ENCODE measurements at places on chromosomes 11 and 22.

GRCh38 chr22:31155422-31155821, 4.6 kb upstream of the RNF185 start:
- DNase-seq: no peak

GRCh38 chr22:32206774-32207758, 2.2 kb upstream of the RFPL2 start:
- peak; percentile 32 for DNase-seq

DNA sequence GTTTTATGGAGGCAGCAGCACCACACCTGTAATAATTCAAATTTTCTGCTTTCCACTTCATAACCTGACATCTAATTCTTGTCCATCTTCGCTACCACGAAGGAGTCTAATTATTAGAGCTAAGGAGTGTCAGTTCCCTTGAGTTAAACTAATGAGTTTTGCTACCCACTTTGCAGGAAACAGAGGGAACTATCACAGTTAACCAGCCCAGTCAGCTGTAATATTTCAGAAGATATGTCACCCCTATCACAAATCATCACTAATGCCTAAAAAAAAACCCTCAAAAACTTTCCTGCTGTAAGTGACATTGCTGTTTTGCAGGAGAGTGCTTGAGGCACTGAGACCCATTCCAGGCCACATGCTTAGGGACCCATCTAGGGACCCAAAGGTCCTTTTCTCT, 8.4 kb downstream of the TECTA start:
- DNase-seq: no peak

- DNase-seq: no peak
Observed at GRCh38 chr22:48560836-48561235, 1266.8 kb downstream of the BRD1 start.

DNA sequence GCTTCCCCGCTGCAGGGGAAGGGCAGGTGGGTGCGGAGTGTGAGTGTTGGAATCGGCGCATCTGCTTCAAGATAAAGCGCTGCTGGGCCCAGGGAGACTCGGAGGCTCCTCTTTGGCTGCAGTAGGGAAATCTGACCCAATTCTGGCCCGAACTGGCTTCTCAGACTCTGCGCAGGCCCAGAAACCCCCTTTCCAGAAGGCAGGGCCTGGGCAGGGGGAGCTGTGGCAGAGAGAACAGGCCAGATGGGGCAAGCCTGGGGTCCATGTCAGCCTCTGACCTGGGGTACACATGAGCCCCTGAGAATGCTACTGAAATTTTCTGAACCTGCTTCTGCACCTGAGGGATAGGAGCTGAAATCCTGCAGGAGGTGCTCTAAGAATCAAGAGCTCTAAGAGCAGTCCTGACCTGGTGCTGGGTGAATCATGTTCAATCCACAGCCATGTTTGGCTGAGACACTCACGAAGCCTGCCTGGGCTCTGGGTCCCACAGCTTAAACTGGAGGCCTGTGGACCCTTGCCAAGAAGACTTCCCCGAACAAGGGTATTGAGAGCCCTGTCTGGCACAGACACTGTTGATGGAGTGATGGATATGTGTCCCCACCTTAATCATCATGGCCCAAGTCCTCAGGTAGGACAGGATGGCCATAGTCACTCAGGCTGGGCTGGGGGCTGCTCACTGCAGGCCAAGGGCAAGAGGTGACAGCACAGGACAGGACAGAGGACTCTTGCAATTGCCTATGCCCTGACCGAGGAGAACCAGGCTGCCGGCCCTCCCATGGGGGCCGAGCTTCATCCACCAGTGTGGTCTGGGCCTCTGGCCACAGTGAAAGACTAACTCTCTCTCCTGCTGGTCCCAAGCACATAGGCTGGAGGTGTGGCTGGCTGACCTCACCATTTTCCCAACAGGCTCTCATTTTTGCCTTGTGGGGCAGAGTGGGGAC, 6.9 kb downstream of the RAB3IL1 start:
- DNase-seq: no peak

Data from SK-N-DZ (cell line).